Activated naive CD8-positive, alpha-beta T cell treated with anti-CD3 and anti-CD28 coated beads, Interleukin-2, amount 10 ng/mL, durations not matched to agents 7 days and 5 days (primary cell): ENCODE measurements at places on chromosomes 1 and 21.

GRCh38 chr21:43972850-43973633, 39.1 kb upstream of the TRAPPC10 start:
- DNase-seq = no peak

- DNase-seq = no peak
Observed at GRCh38 chr21:44713130-44713529, 1.8 kb upstream of the TSPEAR start.

- no peak for DNase-seq
Observed at GRCh38 chr1:43205671-43206070, 33.5 kb downstream of the CFAP57 start.

- no peak for DNase-seq
Observed at GRCh38 chr1:18569251-18569650, 61.4 kb upstream of the PAX7 start.

GRCh38 chr1:213332491-213332890, 281.4 kb downstream of the RPS6KC1 start:
- no peak for DNase-seq

- DNase-seq = no peak
Observed at GRCh38 chr21:31173881-31174555, 135.7 kb upstream of the KRTAP19-8 start.

DNA sequence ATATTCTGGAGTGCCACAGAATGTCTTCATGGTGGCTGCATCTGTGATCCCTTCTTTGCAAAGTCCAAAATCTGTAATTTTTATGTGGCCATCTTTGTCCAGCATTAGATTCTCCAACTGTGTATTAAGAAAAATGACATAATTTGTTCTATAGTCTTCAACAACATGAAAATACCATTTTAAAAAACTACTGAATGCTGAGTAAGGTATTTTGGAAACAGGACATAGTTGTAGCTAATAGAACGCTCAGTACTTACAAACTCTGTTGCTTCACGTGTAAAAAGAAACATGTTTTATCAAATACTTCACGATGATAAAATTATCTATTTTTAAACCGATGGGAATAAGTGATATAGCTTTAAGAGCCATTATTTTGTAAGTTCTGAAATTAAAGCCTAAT, 286.3 kb downstream of the AKT3 start:
- DNase-seq = no peak

- no peak for DNase-seq
Observed at GRCh38 chr1:43968348-43968948, 1.4 kb upstream of the DPH2 start.

GRCh38 chr1:185400052-185400451, 83.0 kb upstream of the IVNS1ABP start:
- no peak for DNase-seq

GRCh38 chr1:176619261-176619660, 156.3 kb downstream of the PAPPA2 start:
- no peak for DNase-seq

DNA sequence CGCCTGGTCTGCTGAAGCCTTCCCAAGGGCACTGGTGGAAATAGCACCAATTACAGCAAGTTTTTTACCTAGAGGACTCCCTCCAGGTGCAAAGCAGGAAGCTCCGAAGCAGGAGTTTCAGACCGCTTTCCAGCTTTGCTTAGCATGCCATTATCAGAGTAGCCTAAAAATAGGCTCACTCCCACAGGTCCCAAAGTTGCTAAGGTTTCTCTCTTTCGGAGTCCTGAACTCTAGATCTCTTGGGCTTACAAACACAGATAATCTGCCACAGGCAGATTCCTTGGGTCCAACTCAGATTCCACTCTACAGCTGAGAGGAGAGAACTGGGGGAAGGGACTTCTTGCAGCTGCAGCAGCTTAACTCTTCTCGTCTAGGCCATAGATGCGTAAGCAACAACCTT, 22.5 kb downstream of the ZMYND12 start:
- DNase-seq = no peak

DNA sequence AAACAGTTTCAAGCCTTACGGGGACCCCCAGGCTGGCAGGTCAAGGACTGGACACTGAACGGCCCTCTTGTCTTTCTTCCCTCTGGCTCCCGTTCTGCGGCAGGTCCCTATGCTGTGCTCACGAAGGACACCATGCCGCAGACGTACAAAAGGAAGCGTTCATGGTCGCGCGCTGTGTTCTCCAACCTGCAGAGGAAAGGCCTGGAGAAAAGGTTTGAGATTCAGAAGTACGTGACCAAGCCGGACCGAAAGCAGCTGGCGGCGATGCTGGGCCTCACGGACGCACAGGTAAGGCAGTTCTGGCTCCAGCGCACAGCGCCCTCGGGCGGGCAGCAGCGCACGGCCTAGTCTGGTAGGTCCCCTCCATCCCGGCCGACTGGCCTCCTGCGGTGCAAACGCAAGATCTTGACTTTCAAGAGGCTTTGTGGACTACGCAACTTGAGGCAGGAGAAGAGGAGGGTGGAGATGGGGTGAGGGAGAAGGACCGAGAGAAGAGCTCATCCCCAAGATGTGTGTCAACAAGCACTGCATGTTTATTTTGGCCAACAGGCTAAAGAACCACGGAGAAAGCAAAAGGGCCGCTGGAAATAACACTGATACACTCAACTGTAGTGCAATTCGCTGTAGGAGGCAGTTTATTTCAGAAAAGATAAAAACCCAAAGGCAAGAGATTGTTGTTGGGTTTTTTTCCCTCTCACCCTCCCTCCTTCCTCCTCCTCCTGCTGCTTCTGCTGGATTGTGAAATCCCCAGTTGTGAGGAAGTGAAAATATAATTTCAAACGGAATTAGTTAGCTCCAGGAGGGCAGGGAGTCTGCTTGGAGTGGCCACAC, 3.0 kb downstream of the HLX start:
- DNase-seq = no peak

DNA sequence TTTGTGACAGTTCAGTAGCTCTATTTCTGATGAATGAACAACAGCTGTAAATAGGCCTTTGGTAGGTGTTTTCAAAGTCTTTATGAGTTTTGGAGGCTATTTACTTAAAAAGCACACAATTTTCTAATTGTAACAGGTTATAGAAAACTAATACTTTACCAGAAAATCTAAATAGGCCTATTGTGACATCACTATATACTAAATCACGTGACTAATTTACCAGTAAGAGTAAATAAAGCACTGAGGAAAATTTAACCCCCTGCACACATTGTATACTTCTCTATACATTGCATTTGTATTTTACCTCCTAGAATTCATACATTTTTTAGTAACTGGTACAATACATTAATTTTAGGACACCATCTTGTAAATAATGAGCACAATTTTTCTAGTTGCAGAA, 15.0 kb downstream of the KRTAP26-1 start:
- DNase-seq = no peak

GRCh38 chr1:88982055-88982454, 10.4 kb downstream of the KYAT3 start:
- no peak for DNase-seq

DNA sequence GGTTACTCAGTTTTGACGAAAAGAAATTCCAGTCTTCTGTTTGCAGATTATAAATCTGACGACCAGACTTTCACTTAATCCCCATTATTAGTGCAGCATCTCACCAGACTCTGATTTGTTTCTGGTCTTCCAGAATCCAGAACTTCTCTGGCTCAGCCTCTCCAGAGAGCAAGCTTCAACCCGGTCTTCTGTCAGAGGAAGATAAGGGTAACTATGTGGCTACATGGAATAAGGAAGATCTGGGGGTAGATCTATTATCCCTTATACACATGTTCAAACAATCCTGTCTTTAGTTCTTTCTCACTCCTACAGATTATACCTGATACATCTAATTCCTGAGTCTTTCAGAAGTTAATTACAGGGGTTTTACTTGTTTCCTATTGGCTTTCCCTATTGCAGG, 9.9 kb downstream of the PHTF1 start:
- no peak for DNase-seq

DNA sequence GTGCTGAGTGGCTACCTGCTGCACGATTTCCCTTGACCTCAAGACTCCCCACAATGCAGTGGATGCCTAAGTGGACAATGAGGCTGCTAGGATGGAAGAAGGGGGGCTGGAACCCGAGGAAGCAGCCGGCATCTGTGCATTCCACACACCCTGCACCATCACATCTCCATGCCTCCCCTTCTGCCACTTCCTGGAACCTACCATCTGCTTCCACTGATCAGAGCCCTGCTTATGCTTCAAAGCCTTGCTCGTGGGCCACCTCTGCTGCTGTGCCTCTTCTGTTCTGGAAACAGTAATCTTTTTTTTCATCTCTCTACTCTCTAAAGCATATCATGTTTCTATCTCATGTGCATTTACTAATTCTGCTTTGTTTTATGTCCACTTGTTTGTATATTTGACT, 66.2 kb upstream of the WDR26 start:
- DNase-seq = no peak

DNA sequence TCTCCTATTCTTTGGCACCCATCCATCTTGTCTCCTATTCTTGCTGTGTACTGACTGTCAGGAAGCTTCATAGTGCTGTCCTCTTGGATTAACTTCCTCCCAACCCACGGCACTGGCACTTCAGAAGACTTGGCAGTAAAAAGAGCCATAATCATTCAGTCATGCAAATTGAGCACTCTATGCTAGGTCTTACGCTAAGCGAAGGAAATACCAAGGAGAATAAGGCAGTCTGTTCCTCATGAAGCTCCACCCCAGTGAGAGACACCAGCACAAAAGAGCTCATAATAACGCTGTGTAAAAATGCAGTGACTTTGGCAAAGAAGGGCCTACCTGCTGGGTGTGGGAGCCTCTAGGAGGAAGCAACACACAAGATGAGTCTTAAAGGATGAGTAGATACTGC, 67.1 kb downstream of the GFI1 start:
- DNase-seq = no peak

- no peak for DNase-seq
Observed at GRCh38 chr1:160761886-160762285, 22.8 kb downstream of the SLAMF7 start.

DNA sequence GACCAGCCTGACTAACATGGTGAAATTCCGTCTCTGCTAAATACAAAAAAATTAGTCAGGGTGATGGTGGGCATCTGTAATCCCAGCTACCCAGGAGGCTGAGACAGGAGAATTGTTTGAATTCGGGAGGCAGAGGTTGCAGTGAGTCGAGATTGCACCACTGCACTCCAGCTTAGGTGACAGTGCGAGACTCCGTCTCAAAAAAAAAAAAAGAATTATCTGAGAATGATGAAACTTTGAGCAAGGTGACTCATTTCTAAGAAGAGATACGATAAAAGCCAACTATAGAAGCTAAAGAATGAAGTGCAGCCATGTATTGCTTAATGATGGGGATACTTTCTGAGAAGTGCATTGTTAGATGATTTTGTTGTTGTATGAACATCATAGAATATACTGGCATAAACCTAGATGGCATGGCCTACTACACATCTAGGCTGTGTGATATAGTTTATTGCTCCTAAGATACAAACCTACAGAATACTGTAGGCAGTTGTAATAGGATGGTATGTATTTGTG, 64.7 kb downstream of the SNRPE start:
- no peak for DNase-seq

DNA sequence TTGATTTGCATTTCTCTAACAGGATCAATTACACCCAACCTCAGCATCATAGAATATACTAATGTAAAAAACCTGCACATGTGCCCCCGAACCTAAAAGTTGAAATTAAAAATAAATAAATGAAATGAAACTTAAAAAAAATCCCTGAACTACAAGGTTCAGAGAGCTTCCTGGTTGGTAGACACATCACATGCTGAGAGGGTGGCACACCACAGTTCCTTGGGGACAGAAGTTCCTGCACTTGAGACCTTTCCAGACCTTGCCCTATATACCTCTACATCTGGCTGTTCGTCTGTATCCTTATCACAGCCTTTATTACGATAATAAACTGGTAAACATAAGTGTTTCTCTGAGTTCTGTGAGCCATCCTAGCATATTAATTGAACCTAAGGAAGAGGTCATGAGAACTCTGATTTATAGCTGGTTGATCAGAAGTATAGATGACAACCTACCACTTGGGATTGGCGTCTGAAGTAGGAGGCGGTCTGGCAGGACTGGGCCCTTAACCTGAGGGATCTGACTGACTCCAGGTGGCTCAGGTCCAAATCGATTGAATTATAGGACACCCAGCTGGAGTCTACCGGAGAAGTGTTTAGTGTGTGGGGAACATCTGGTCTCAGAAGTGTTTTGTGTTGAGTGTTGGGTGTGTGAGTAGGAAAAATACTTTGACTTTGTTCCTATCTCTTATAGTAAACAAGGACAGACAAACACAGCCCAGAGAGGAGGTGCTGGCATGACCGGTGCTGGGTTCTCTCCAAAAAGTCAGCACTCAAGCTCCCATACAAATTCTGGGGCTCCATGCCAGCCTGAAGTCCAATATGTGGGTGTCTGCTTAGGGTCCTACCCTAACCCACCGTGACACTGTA, 19.0 kb downstream of the C1orf115 start:
- DNase-seq = no peak

GRCh38 chr1:184023171-184023570, 14.4 kb downstream of the COLGALT2 start:
- DNase-seq = no peak

GRCh38 chr1:87197641-87198040, 131.0 kb upstream of the LMO4 start:
- DNase-seq = no peak

DNA sequence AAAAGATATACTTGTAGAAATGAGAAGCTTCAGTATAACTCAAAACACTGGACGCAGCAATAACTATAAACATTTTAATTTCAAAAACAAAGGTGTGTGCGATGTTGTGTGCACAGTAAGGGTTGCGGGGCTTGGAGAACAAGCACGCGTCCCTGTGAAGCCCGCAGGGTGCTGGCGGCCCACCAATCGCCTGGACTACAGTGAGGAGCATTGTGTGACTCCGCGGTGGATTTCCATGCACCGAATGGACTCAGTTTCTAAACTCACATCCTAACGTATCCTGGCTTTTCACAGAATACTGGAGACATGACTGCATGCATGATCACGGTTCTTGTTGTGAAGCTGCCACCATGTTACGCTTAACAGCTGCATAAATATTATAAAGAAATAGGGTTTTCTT, 33.0 kb downstream of the NTPCR start:
- no peak for DNase-seq

- DNase-seq = no peak
Observed at GRCh38 chr1:46274225-46275029, 26.9 kb downstream of the RAD54L start.

GRCh38 chr1:76492752-76493430, 374.4 kb upstream of the ST6GALNAC5 start:
- no peak for DNase-seq

- DNase-seq = no peak
Observed at GRCh38 chr1:246208105-246208504, 299.0 kb downstream of the SMYD3 start.

- DNase-seq = no peak
Observed at GRCh38 chr1:215076322-215076721, 6.2 kb upstream of the KCNK2 start.

DNA sequence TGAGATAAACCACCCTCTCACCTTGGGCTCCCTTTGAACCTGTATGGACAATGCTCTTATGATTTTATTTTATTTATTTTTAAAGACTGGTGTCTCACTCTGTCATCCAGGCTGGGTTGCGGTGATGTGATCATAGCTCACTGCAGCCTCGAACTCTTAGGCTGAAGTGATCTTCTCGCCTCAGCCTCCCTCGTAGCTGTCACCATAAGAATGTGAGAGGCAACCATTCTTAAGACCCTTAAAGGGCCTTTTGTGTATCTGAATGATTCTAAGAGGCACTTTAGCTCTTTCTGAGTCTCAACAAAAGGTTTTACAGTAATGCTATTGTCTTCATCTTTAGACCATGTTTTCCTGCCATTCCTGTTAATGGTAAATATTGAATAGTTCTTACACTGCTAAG, 67.0 kb downstream of the IVNS1ABP start:
- DNase-seq = no peak

GRCh38 chr1:6960291-6960811, 175.1 kb downstream of the CAMTA1 start:
- no peak for DNase-seq

GRCh38 chr1:45892068-45892785, 88.8 kb downstream of the MAST2 start:
- no peak for DNase-seq
